Kidney (tissue), 22 donors: ENCODE measurements at places on chromosomes 7 and 10. TPM values are rescaled to one million over a fixed set of nuclear protein-coding genes. Genes with fewer than 3 reads are reported as not detected.

Gene FAM25G
- total RNA-seq: not detected

Gene SEMA4G
- 6.1 TPM for total RNA-seq

Gene NRBF2
- total RNA-seq: 15.8 TPM

Gene LRRC17
- 4.0 TPM for total RNA-seq

Gene LRIT1
- total RNA-seq: not detected

Gene DDX56
- 62.0 TPM for total RNA-seq

GRCh38 chr10:5890452-5890915 is 441 bp downstream of the FBH1 start:
- no peak overlapping the region for H3K27ac ChIP-seq
- peaks cover 2% of the 10 kb centered on the region for H3K36me3 ChIP-seq
- no peak for DNase-seq
- peak overlapping the region; percentile 93 for H3K4me3 ChIP-seq

DNA sequence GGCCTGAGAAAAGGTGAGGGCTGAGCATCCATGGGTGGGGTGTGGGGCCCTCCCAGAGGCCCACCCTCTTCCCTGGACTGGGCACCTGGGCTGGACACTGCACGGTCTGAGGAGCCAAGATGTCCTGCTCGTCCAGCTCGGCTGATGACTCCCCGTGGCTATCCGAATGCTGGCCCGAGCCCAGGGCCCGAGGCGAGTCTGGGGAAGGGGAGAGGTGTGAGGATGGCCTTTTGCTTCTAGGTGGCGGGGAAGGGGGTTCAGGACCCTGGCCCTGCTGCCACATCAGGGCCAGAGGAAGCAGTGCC is 7.1 kb downstream of the NACAD start:
- H3K27ac ChIP-seq: no peak overlapping the region
- H3K27me3 ChIP-seq: no peaks in the 10 kb centered on the region
- H3K4me1 ChIP-seq: no peaks in the 10 kb centered on the region
- no peak overlapping the region for H3K4me3 ChIP-seq

DNA sequence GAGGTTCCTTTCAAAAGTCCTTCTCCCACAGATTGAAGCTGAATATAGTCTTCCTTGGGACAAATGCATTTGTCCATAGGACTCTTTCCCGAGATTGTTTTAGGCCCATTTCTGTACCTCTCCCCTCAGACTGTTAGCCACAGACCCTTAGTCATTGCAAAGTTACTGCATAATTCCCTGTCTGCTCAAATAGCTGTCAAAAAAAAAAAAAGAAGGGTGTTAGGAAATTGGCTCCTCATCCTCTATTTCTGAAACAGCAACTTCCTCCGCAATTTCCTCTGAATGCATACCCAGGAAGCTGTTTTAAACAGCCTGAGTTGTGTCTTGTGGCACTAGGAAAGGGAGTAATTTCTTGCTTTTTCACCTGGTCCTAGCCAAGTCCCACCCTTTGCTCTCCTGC is 5.4 kb downstream of the LRRC4 start:
- DNase-seq: no peak
- no peak overlapping the region for H3K4me3 ChIP-seq
- H3K36me3 ChIP-seq: peaks cover 3% of the 10 kb centered on the region
- H3K4me1 ChIP-seq: no peaks in the 10 kb centered on the region
- no peaks in the 10 kb centered on the region for H3K27me3 ChIP-seq

- H3K27ac ChIP-seq: peak overlapping the region; percentile 100
- peaks cover 32% of the 10 kb centered on the region for H3K36me3 ChIP-seq
- DNase-seq: peak; percentile 70
- H3K4me1 ChIP-seq: peaks cover 4% of the 10 kb centered on the region
- H3K4me3 ChIP-seq: peak overlapping the region; percentile 85
These were observed 1.1 kb downstream of the HNRNPA2B1 start for GRCh38 chr7:26199301-26200037.

GRCh38 chr7:191105-191980 is 1.0 kb upstream of the FAM20C start:
- H3K36me3 ChIP-seq: peaks cover 5% of the 10 kb centered on the region
- peak; percentile 77 for DNase-seq
- H3K27ac ChIP-seq: peak overlapping the region; percentile 14

DNA sequence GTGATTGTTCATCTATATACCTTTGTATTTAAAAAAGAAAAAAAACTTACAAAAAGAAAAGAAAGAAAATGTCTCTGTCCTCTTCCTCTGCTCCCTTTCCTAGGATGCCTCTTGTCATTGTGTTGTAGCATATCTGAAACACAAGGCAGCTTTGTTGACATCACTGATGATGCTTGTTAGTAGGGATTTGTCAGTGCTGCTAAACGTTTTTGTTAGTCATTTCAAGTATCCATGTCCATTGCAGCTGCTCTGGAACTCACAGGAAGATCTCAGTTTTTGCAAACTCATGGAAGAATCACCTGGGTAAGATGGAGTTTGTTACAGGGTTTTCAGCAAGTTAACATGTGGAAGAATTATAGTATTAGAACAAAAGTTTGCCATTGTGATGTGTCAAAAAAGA is 123.6 kb downstream of the CCSER2 start:
- no peak for DNase-seq
- no peak overlapping the region for H3K4me3 ChIP-seq

GRCh38 chr7:75624134-75624832 is 114.5 kb downstream of the HIP1 start:
- no peak for DNase-seq
- H3K4me1 ChIP-seq: no peaks in the 10 kb centered on the region

- no peaks in the 10 kb centered on the region for H3K4me1 ChIP-seq
- no peaks in the 10 kb centered on the region for H3K36me3 ChIP-seq
- H3K27ac ChIP-seq: no peak overlapping the region
- no peaks in the 10 kb centered on the region for H3K27me3 ChIP-seq
- DNase-seq: no peak
These were observed 319.3 kb upstream of the LRGUK start for GRCh38 chr7:133807624-133808492.
